Activated CD8-positive, alpha-beta memory T cell treated with anti-CD3 and anti-CD28 coated beads for 48 hours (primary cell): ENCODE measurements at places on chromosomes 2 and 18.

DNA sequence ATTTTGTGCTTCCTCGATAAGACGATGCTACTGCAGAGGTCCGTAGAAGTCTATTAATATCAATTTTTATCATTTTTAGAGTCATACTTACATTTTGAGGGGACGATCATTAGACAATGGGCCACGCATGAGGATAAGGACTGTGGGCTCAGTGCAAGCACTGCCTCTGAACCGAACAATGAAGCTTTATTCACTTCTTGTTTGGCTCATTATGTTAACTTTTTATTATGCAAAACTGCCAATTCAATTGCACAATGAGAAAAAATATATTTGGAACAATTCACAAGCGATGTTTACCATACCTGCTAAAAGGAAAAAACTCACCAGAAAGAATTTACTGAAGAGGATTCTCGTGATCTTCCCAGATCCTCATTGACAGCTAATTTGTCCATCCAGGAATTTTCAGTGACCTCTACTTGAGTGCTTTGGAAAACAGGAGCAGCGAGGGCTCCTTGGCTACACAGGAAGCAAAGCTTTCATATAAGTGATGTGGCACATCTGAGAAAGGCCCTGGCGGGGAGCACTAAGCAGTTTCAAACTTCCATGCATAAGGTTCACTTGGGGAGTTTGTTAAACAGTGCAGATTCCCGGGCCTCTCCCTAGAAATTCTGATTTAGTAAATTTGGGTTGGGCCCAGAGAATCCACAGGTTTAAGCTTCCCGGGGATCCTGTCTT lies 13.3 kb upstream of the CAPN13 start:
- no peak for DNase-seq

GRCh38 chr2:19409046-19409445 lies 50.6 kb upstream of the OSR1 start:
- DNase-seq = no peak

- no peak for DNase-seq
Measured at GRCh38 chr2:109376115-109376514, 237.7 kb downstream of the SEPTIN10 start.

DNA sequence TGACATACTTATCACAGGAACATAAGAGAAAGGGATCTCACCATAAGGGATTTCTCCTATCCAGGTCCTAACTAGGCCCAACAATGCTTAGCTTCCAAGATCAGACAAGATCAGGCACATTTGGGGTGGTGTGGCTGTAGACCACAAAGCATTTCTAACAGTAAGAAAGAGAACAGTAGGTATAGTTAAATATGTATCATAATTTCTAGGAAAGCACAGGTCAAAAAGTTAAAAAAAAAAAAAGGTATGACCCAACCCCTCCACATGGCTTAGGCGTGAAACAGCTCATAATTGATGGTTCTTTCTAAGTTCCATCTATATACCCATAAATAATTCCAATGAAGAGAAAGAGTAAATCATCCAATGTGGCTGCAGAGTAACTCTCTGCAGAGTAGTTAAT lies 6.9 kb downstream of the PRKD3 start:
- no peak for DNase-seq

GRCh38 chr2:19559596-19560240 lies 201.3 kb upstream of the OSR1 start:
- DNase-seq = no peak

DNA sequence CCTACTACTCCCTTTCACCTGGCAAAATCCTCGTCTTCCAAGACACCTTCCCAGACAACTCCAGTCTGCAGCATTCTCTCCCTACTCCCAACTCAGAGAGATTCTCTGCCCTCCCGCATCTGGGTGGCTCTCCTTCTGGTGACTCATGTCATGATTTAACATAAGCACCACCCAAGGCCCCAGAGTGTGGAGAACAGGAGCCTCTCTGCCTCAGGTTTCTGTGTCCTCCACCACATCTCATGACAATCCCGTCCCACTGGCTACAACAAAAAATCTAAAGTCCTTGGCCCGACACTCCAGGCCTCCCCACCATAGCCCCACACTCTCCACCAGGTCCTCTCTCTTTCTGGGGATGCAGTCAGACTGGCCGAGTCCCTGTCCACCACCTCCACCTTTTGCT lies 197.1 kb downstream of the BCL11A start:
- DNase-seq = no peak

DNA sequence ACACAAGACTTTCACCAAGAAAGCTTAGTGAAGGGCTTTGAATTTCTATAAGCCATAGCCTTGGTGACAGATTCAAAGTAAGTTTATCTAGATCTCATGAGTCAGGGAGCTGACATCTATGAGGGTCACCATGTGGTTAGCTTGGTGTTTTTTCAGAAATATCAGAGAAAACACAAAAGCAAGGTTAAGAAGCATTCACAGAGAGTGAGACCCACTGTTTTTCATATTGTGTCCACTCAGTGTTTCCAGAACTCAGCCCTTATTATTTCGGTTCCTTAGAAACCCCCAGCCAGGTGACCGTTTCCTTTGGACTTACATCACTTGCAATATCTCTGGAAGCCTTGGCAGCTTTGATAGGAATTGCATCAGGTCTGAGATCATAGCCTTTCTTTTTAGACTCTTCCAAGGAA lies 76.6 kb downstream of the NEB start:
- DNase-seq = no peak

DNA sequence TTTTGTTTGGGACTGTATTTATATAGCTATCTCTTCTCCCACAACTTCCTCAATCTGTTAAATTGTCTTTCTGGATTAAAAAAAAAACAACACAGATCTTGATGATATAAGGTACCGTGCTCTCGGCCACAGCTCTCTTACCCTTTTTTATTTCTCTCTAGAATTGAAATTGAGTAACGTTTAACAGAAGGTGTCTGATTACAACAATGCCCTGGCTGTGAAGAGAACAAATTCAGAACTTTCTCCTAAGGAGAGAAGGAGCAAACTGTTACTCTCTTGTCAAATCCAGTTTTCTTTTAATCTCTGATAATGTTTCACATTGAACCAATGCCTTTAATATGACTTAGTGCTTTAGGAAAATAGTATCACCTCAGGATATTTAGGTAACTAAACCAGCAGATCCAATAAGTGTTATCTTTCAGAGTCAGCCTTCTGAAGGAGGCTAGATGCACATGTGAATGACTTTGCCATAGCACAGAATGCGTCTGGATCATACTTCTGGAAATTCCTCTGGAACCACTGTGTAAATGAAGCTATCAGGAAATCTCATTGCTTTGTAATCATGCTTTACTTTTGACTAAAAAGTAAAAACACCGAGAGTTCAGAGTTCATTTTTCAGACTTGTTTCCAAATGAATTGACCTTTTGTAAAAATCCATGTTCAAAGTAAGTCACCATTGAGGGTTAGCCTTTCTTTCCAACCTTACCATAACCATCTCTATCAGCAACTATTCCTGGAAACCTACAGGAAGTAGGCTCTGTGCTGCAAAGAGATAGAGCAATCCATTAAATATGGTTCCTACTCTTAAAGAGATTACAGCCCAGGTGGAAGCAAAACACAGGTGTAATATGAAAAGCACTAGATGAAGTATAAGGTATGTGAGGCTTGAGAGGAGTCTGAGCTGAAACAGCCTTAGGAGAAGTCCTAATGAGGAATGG lies 147.0 kb upstream of the OSR1 start:
- no peak for DNase-seq

DNA sequence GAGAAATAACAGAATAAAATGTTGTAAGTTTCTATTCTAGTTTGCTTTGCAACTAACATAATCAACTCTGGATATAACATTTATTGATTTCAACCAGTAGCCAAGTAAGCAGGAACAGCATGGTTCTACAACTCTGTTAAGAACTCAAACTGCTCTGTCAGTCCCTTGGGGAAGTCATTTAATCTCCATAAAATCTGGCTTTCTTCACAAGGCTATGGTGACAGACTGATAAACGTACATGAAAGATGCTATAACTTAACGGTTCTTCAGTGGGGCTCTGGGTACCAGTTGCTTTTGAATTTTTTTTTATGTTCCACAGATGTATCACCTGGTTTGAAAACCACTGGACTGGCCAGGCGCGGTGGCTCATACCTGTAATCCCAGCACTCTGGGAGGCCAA lies 10.3 kb downstream of the PSME4 start:
- no peak for DNase-seq

GRCh38 chr2:29322011-29322410 lies 206.8 kb downstream of the CLIP4 start:
- no peak for DNase-seq

GRCh38 chr2:176356251-176356650 lies 87.0 kb downstream of the MTX2 start:
- no peak for DNase-seq

DNA sequence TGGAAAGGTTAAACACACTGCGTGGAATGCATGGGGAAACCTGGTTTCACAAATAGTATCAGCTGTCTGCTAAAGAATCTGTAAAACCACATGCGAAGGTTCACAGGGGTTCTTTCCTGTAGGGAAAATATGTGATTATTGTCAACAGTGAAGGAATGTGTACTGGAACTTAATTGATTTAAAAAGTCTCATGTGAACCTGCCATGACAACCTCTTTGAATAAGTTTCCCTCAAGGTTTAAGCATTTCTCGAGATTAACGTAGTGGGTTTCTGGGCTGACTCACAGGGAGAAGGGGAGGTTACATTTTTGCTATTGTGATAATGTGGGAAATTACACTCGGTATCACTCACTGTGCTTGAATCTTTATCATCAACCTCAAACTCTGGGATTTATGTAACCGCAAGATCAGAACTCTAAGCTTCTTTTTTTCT lies 28.2 kb upstream of the IL1R1 start:
- no peak for DNase-seq

DNA sequence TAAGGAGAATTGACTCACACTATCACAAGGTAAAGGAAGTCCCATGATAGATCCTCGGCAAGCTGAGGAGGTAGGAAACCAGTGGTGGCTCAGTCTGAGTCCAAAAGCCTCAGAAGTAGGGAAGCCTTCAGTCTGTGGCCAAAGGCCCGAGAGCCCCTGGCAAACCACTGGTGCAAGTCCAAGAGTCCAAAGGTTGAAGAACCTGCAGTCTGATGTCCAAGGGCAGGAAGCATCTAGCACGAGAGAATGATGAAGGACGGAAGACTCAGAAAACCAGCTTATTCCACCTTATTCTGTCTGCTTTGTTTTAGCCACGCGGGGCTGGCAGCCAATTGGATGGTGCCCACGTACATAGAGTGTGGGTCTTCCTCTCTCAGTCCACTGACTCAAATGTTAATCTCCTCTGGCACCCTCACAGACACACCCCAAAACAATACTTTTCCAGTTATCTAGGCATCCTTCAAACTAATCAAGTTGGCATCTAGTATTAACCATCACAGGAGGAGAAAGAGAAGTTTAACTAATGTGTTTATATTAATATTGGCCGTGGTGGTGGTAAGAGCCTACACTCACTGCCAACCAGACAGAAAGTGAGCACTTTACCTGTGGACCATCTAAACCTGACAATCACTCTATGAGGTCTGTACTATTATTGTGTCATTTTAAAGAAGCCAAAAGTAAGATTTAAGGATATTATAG lies 8.1 kb upstream of the TRIB2 start:
- no peak for DNase-seq

GRCh38 chr2:39778775-39779340 lies at the start of gene THUMPD2:
TSS of gene THUMPD2 (minus strand) at chr2:39779258. CDS start at chr2:39779239, 19 bp downstream.
- no peak for DNase-seq

DNA sequence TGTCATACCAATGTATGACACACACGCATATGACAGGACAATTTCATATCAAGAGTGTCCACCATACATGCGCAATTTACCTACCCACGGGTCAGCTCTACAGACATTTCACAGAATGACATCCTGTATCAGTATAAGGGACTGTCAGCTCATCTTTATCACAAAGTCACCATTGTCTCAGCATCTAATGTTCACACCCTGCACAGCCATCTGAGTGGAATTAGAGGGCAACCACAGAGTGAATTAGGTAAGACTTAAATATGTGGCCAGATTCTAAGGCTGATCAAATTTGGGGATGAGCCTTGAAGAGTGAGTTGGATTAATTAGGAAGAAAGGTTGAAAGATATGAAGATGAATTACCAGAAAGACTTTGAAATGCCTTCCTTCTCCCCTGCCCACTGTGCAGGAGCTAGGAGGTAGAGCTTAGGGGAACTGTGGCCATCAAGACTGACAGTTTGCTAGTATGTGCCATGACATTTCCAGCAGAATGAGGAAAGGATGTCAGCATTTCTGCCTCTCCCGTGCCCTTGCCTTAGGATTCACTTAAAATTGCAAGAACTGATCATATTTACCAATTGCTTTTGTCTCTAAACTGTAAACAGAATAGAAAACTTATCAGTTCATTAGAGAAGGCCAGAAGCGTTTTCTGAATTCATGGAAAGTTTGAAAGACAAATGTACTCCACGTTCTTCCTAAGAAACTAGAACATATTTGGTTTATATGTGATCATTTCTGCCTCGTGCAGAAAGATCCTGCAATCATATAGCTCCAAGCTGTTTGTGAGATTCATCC lies 121.1 kb downstream of the DDX1 start:
- DNase-seq = no peak

- no peak for DNase-seq
Measured at GRCh38 chr18:47262301-47263149, 11.1 kb upstream of the SKOR2 start.

GRCh38 chr2:161761160-161761559 lies 136.9 kb downstream of the SLC4A10 start:
- no peak for DNase-seq

- DNase-seq = no peak
Measured at GRCh38 chr18:54255141-54255540, 14.2 kb upstream of the POLI start.
